ENCODE measurements at places on chromosomes 3 and 15. TPM values are rescaled to one million over a fixed set of nuclear protein-coding genes. Genes with fewer than 3 reads are reported as not detected.

CRYBG3 gene
- total RNA-seq: 21.9 TPM

C3orf22 gene
- not detected for total RNA-seq

TYRO3 gene
- 6.8 TPM for total RNA-seq

ITIH4 gene
- total RNA-seq: 0.38 TPM

HMG20A gene
- total RNA-seq: 50.5 TPM

CACNA2D3 gene
- not detected for total RNA-seq

KLF15 gene
- total RNA-seq: 0.49 TPM

DBR1 gene
- total RNA-seq: 19.3 TPM

PAQR5 gene
- under 0.01 TPM for total RNA-seq

SI gene
- total RNA-seq: not detected

HEG1 gene
- 92.2 TPM for total RNA-seq

COL6A6 gene
- total RNA-seq: not detected

TMEM108 gene
- total RNA-seq: under 0.01 TPM

IQCF5 gene
- total RNA-seq: not detected

SYNPR gene
- not detected for total RNA-seq

SMARCC1 gene
- 18.6 TPM for total RNA-seq

THSD4 gene
- total RNA-seq: 7.8 TPM

EOGT gene
- total RNA-seq: 59.7 TPM

FETUB gene
- total RNA-seq: not detected

CIDEC gene
- not detected for total RNA-seq

IL17RD gene
- total RNA-seq: 0.49 TPM

PDIA5 gene
- 56.2 TPM for total RNA-seq

SIAH2 gene
- total RNA-seq: 8.4 TPM

HCLS1 gene
- 31.9 TPM for total RNA-seq

CCR1 gene
- not detected for total RNA-seq

All from bladder microvascular endothelial cell (primary cell).